ENCODE measurements at places on chromosomes 5 and 9. TPM values are rescaled to one million over a fixed set of nuclear protein-coding genes. Genes with fewer than 3 reads are reported as not detected.

The IL4 gene
- not detected for total RNA-seq

The DIRAS2 gene
- 0.12 TPM for total RNA-seq

The CER1 gene
- 0.47 TPM for total RNA-seq

The OR1J2 gene
- total RNA-seq: 1.6 TPM

The ACOT12 gene
- total RNA-seq: 0.31 TPM

The F2RL2 gene
- total RNA-seq: not detected

The HTR1A gene
- 0.68 TPM for total RNA-seq

The CDH9 gene
- 0.25 TPM for total RNA-seq

The CFAP157 gene
- 11.6 TPM for total RNA-seq

DNA sequence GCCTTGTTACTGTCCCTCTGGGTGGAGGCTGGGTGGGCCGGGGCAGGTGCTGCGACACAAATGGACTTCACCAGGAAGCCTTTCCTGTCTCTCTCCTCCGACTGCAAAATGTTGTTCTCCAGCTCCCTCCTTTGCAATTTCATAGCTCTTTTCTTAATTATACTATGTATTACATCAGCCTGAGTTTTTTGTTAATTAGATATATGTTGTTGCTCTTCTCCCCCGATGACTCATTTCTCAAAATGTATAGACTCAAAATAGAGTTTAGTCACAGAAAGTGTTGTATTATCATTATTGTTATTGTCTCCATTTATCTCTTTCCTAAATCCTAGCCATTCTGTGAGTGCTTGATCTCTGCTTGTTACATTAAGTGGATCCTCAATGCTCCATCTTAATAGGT lies 122.4 kb upstream of the OSMR start:
- H3K4me1 ChIP-seq: peaks cover 24% of the 10 kb centered on the region
- no peak for DNase-seq
- no peak overlapping the region for H3K27ac ChIP-seq
- H3K27me3 ChIP-seq: no peaks in the 10 kb centered on the region
- H3K36me3 ChIP-seq: no peaks in the 10 kb centered on the region
- H3K4me3 ChIP-seq: no peak overlapping the region

DNA sequence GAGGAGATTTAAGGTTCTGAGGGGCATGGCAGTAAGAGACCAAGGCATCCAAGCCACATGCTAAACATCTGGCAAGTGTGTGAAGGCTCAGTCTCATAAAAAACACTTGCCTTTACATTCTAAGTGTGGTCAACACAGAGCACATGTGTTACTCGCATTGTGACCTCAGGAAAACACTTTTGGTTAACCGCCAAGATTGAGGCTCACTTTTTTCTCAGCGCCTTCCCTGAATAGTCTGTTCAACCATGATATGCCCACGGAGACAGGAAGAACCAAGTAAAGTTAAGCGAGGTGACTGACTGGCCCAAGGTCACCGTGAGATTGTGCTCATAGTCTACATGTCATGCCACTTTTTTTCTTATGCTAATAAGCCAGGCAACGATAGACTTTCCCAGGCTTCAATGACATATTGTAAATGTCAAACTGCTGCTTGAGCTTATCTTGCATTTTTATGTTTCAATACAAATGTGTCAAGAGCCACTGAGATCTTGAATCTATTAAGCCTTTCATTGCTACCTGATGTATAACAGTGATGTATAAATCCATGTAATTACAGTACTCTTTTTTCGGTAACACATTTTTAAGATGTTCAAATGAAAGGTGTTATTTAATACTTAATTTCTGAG lies 21.1 kb upstream of the IL9 start:
- no peak overlapping the region for H3K27ac ChIP-seq
- no peaks in the 10 kb centered on the region for H3K36me3 ChIP-seq
- no peak overlapping the region for H3K4me3 ChIP-seq
- no peaks in the 10 kb centered on the region for H3K27me3 ChIP-seq
- H3K4me1 ChIP-seq: no peaks in the 10 kb centered on the region
- DNase-seq: no peak

- no peaks in the 10 kb centered on the region for H3K27me3 ChIP-seq
- no peaks in the 10 kb centered on the region for H3K36me3 ChIP-seq
- H3K4me3 ChIP-seq: no peak overlapping the region
- DNase-seq: no peak
These were observed 50.1 kb upstream of the CD180 start for GRCh38 chr5:67246546-67247268.

DNA sequence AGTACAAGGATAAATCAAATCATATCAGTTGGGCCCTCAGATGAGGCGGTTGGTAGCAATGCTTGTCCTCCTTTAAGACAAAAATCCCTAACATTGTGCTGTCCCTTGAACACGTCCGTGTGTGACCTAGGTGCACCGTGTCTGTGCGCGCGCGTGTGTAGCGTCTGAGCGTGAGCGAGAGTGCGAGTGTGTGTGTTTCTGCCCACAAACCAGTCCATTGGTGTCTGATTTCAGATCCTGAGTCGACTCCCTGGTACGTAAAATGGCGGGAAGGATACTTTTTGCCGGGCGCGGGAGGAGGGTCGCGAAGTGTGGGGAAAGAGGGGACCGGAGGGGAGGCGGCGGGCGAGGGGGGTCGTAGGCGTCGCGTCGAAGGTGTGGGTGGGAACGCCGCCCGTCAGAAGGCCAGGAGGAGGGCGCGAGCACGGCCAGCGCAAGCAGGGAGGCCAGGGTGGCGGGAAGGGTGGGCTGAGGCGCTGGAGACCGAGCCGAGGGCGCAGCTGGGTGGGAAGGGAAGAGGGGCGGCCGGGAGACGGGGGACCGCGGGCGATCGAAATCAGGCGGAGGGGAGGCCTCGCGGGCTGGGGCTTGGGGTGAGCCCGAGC lies 8.9 kb downstream of the OTP start:
- peaks cover 5% of the 10 kb centered on the region for H3K27me3 ChIP-seq
- H3K4me3 ChIP-seq: peak overlapping the region; percentile 63
- H3K36me3 ChIP-seq: no peaks in the 10 kb centered on the region
- peaks cover 7% of the 10 kb centered on the region for H3K4me1 ChIP-seq

- H3K27ac ChIP-seq: no peak overlapping the region
- H3K27me3 ChIP-seq: no peaks in the 10 kb centered on the region
- no peak for DNase-seq
These were observed 14.5 kb upstream of the LPCAT1 start for GRCh38 chr5:1538276-1538675.

- no peak for DNase-seq
- no peaks in the 10 kb centered on the region for H3K36me3 ChIP-seq
- H3K27me3 ChIP-seq: no peaks in the 10 kb centered on the region
- peak overlapping the region; percentile 80 for H3K4me3 ChIP-seq
- H3K4me1 ChIP-seq: peaks cover 4% of the 10 kb centered on the region
These were observed 83.8 kb upstream of the FREM1 start for GRCh38 chr9:14993901-14994554.

DNA sequence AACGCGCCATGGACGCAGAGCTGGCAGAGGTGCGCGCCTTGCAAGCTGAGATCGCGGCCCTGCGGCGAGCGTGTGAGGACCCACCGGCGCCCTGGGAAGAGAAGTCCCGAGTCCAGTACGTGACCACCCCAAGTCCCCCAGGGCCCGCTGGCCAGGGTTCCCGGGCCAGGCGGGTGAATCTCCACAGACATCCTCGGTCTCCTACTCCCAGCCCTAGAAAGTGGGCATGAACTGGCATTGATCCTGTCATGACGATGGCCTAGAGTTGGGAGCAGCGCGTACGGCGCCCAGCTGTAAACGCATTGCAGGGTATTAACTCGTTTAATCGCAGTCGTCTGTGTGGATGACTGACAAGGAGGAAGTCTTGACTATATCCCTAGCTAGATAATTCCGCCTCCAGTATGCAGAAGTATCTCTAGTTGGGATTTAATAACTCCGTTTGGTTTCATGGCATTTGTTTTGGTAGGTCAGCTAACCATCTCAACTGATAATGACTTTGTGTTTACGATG lies 293 bp downstream of the CENPP start:
- H3K36me3 ChIP-seq: no peaks in the 10 kb centered on the region
- H3K4me1 ChIP-seq: peaks cover 13% of the 10 kb centered on the region
- peak overlapping the region; percentile 72 for H3K4me3 ChIP-seq
- no peaks in the 10 kb centered on the region for H3K27me3 ChIP-seq

GRCh38 chr9:68750255-68750654 lies 45.2 kb downstream of the PIP5K1B start:
- H3K4me1 ChIP-seq: peaks cover 11% of the 10 kb centered on the region
- DNase-seq: no peak
- no peak overlapping the region for H3K27ac ChIP-seq
- H3K4me3 ChIP-seq: no peak overlapping the region
- H3K27me3 ChIP-seq: no peaks in the 10 kb centered on the region

GRCh38 chr5:36569491-36569890 lies 36.9 kb upstream of the SLC1A3 start:
- peaks cover 6% of the 10 kb centered on the region for H3K4me1 ChIP-seq
- DNase-seq: peak; percentile 61
- no peak overlapping the region for H3K4me3 ChIP-seq
- no peak overlapping the region for H3K27ac ChIP-seq
- H3K36me3 ChIP-seq: no peaks in the 10 kb centered on the region

DNA sequence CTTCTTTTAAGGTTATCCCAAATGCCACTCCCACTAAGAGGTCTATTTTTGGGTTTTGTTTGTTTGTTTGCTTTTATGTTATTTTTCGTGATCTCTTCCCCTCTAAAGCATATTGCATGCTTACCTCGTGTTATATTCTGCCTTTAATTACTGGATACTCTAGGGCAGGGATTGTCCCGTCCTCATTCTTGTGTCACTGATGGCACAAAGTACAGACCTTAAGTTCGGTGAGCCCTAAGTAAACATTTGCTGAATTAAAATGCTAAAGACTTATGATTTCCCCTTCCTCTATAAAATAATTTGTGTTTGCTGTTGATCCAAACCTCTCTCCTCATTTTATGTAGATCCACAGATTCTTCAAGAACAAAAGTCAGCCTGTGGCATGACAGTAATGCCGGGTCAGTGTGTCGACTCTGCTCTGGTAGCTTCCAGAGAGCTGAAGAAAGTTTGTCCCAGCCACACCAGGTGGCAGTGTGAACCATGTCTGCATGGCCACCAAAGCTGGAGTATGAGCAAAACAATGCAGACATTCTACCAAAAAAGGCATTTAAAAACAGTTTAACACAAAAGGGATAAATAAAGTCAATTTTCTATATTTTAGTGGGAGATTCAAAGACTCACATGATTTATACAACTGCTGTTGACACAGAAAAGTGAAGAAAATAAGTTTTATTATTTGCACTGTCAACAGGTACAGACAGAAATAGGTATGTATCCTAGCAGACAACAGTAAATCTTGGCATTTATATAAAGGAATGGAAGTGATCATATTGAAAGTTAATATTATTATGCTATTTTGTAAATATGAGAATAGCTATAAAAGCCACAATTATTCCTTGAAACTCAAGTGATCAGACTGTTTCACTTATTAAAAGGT lies 17.9 kb upstream of the POC5 start:
- no peaks in the 10 kb centered on the region for H3K27me3 ChIP-seq
- H3K4me1 ChIP-seq: no peaks in the 10 kb centered on the region
- H3K27ac ChIP-seq: no peak overlapping the region
- DNase-seq: peak; percentile 76

DNA sequence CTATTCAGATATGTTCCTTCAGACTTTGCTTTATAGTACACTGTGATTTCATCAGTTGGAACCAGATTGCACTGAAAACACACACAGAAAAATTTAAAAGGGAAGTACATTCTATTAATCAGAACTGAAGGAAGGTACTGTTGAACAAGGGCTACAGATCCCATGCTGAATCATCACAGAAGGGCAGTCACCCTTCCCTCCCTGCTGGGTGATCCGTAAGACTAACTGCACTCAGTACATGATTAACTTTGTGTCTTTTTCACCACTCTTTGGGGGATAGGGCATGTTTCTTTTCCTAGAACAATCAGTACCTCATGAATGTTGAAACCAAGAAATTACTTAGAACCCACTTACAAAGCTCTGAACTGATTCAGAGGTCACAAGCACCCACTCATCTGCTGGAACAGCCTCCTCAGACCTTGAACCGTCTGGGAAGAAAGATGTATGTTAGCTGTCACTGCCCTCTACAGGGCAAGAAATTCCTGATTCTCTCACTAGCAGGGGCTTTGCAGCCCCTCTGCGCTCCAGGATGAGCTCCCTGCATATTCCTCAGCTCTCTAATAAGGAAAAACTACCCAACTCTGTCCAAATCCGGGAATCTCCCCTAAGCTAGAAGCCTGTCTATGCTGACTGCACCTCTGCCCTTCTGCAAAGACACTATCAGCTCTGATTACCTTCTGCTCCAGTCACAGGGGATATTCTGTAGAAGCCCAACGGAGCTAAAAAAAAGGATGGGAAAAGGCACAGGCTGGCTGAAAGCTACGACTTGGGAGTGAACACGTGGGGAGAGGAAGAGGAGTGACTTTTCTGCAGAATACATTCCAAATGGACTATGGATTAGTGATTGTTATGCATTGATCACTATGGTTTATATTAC lies 51.0 kb downstream of the IARS1 start:
- H3K4me1 ChIP-seq: peaks cover 5% of the 10 kb centered on the region
- H3K27me3 ChIP-seq: no peaks in the 10 kb centered on the region
- H3K27ac ChIP-seq: no peak overlapping the region
- H3K36me3 ChIP-seq: no peaks in the 10 kb centered on the region
- peak; percentile 48 for DNase-seq
- H3K4me3 ChIP-seq: no peak overlapping the region

DNA sequence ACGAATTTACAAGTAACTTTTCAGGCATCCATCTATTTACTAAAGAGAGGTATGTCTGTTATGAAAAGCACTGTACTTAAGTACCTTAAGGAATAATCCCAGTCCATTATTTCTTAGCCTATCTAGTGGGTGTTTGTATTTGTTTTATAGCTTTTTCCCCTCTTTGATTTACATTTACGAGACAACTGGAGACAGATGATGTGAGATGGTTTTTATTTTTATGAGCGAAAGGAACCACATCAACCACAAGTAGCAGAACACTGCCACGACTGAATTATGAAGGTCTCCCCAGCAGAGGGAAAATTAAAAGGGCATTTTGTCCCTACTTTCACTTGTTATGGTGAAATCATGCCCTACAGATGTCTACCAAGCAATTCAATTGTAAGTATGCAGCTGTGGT lies 357.8 kb downstream of the NFIB start:
- H3K4me3 ChIP-seq: no peak overlapping the region
- no peak overlapping the region for H3K27ac ChIP-seq
- H3K27me3 ChIP-seq: no peaks in the 10 kb centered on the region
- no peaks in the 10 kb centered on the region for H3K4me1 ChIP-seq

GRCh38 chr9:28332648-28333047 lies 759.4 kb upstream of the C9orf72 start:
- no peaks in the 10 kb centered on the region for H3K4me1 ChIP-seq
- H3K27me3 ChIP-seq: no peaks in the 10 kb centered on the region
- no peak overlapping the region for H3K27ac ChIP-seq
- H3K4me3 ChIP-seq: no peak overlapping the region

GRCh38 chr9:37038302-37038942 lies 4.4 kb upstream of the PAX5 start:
- no peak overlapping the region for H3K4me3 ChIP-seq
- H3K27me3 ChIP-seq: peaks cover 4% of the 10 kb centered on the region
- no peaks in the 10 kb centered on the region for H3K36me3 ChIP-seq
- peaks cover 19% of the 10 kb centered on the region for H3K4me1 ChIP-seq

GRCh38 chr5:181189363-181189961 lies 15.5 kb downstream of the TRIM7 start:
- H3K4me3 ChIP-seq: peak overlapping the region; percentile 82
- peak overlapping the region; percentile 33 for H3K27ac ChIP-seq
- no peaks in the 10 kb centered on the region for H3K27me3 ChIP-seq
- DNase-seq: no peak
